ENCODE measurements at places on chromosomes 4 and X. TPM values are rescaled to one million over a fixed set of nuclear protein-coding genes. Genes with fewer than 3 reads are reported as not detected.

Gene CYP4V2
- polyA plus RNA-seq, result 7.2 TPM

Gene GC
- not detected for polyA plus RNA-seq

Gene C4orf17
- polyA plus RNA-seq, result not detected

Gene SRPX
- polyA plus RNA-seq, result 37.2 TPM

Gene RHOXF2
- not detected for polyA plus RNA-seq

Gene NAA11
- not detected for polyA plus RNA-seq

Gene MAGEA2
- not detected for polyA plus RNA-seq

Gene LDB2
- polyA plus RNA-seq, result 2.1 TPM

Data from sigmoid colon (tissue), 7 donors.